T-helper 2 cell treated with Interferon-gamma antibody and Interleukin-4, amounts not matched to agents 5 μg/mL and 100 μg/mL, for 36 hours (primary cell): ENCODE measurements at places on chromosomes 7 and 10.

DNA sequence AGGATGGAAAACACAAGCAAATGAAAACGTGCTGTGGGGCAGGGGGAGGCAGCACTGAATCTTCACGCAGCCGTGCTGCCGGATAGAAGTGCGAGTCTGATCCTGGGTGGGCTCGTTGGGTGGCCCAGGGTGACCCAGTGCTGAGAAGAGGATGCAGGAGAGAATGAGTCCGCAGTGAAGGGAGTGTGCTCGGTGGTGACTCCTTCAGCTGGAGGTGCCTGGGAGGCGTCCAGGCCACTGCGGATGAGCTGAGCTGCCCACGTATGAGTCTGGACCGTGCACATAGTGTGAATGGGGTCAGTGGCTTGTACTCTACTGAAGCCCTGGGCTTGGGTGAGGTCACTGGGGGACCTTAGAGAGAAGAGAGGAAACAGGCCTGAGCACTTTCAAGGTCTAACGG, 190.0 kb upstream of the MGMT start:
- H3K27ac ChIP-seq = no peak overlapping the region
- DNase-seq = no peak
- no peak overlapping the region for H3K4me3 ChIP-seq
- H3K27me3 ChIP-seq = peaks cover 6% of the 10 kb centered on the region
- H3K36me3 ChIP-seq = no peaks in the 10 kb centered on the region

DNA sequence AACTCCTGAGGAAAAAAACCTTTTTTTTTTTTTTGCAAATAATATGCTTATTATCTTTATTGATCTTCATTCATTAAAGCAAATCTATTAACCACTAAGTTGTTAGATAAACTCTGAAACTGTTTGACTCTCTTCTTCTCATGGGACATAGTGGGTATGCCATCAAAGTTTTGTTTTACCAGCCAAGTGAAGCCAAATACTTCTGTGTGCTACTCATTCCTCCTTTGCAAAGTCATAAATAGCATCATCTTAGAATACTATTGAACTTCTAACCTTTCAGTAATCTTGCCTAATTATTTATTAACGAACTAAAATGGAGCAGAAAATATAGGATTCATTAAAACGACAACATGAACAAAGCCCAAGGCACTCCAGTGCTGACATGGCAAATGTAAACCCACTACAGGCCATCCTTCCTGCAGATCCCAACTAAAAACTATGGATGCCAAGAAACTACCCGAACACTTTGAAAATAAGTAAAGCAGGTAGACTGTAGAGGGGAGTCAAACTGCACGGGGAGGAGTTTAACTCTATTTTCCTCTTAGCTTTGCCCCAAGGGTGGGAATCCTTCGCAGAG, 61.2 kb upstream of the ODAD2 start:
- no peak overlapping the region for H3K4me3 ChIP-seq
- DNase-seq = no peak
- no peak overlapping the region for H3K27ac ChIP-seq
- peaks cover 1% of the 10 kb centered on the region for H3K36me3 ChIP-seq
- no peaks in the 10 kb centered on the region for H3K4me1 ChIP-seq
- H3K27me3 ChIP-seq = no peaks in the 10 kb centered on the region

DNA sequence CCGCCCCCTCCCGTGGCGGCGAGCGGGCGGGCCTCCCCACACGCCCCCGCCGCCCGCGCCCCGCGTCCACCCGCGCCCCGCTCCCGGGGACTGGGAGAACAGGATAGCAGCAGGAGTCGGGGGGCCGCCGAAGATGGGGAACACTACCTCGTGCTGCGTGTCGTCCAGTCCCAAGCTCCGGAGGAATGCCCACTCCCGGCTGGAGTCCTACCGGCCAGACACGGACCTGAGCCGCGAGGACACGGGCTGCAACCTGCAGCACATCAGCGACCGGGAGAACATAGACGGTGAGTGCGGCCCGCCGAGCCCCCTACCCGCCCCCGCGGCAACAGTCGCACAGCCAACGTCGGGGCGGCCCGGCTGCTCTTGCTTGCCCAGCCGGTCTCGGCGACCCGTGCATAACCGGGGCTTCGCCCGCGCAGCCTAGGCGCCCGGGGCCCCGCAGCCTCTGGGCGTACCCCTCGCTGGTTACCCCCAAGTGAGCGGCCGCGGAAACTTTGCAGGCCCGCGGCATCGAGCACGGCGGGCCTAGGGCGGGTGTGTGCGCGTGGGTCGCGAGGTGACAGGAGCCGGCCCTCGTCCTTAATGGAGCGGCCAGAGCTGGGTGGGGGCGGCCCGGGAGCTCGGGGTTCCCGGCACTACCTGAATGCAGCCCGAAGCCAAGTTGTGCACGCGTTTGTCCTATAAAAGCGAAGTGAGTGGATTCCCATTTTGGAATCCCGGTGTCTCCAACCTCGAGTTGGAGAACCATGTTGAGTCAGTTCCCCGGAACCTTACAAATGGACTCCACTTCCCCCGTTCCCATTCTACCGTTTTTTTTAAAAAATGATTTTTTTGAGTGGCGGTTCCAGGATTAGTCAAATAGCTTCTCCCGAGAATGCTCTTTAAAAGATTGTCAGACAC, 863 bp downstream of the CCNY start:
- DNase-seq = peak; percentile 40
- peak overlapping the region; percentile 62 for H3K27ac ChIP-seq
- H3K27me3 ChIP-seq = no peaks in the 10 kb centered on the region
- peaks cover 23% of the 10 kb centered on the region for H3K36me3 ChIP-seq
- peaks cover 66% of the 10 kb centered on the region for H3K4me1 ChIP-seq

DNA sequence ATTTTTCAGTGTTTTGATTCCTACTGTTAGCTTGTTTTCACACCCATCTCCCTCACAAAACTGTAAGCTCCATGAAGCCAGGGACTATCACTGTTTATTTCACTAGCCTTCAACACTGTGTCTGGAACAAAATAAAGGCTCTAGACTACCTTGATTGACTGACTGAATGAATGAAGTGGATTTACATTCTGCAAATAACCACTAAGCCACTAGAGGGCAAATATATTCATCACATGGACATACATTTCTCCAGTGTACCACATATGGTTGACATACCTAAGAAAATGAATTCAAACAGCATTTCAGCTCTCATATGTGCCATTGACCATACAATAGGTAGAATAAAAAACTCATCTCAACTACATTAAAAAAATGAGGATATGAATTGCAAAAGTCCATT, 185.9 kb downstream of the RAB11FIP2 start:
- DNase-seq = no peak
- H3K27me3 ChIP-seq = peaks cover 4% of the 10 kb centered on the region

- H3K27ac ChIP-seq = no peak overlapping the region
- H3K36me3 ChIP-seq = no peaks in the 10 kb centered on the region
- DNase-seq = no peak
- H3K27me3 ChIP-seq = peaks cover 7% of the 10 kb centered on the region
Observed at GRCh38 chr10:96225119-96225518, 46.2 kb downstream of the BLNK start.

DNA sequence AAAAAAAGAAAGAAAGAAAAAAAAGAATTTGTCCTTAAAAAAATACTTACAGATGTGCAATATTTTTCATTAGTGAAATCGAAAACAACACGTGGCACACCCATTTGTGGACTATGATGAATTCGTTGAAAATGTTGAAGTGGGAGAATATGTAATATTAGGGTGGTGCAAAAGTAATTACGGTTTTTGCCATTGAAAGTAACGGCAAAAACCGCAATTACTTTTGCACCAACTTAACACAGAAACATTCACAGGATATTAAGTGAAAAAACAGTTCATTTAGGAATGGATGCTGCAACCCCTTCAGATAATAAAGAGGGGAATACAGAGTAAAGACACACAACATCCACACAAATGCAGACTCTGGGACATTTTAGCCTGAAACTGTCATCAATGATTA, 96.0 kb downstream of the CALN1 start:
- no peak overlapping the region for H3K4me3 ChIP-seq
- no peak overlapping the region for H3K27ac ChIP-seq
- no peaks in the 10 kb centered on the region for H3K4me1 ChIP-seq
- H3K36me3 ChIP-seq = no peaks in the 10 kb centered on the region
- no peaks in the 10 kb centered on the region for H3K27me3 ChIP-seq
- DNase-seq = no peak

DNA sequence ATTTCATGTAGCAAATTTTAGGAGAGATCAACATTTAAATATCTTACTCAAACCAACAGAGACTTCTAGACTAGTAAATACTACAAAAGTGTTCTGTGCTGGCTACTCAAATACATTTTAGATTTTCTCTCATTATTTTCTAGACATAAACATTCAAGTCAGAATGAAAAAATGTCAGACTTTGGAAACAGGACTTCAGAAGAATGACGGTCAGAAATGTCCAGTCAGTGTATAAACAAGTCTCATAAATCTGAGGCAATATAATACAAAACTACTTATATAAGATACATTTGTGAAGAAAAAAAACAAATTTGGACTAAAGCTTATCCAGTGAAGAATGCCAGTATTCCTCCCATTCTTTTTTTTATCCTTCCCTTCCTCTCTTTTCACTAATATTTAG, 25.9 kb downstream of the RNLS start:
- no peak for DNase-seq
- peaks cover 4% of the 10 kb centered on the region for H3K4me1 ChIP-seq
- no peak overlapping the region for H3K4me3 ChIP-seq
- H3K36me3 ChIP-seq = no peaks in the 10 kb centered on the region

GRCh38 chr10:46288601-46289206, 1.9 kb downstream of the ANTXRL start:
- no peaks in the 10 kb centered on the region for H3K36me3 ChIP-seq
- no peak overlapping the region for H3K4me3 ChIP-seq
- peaks cover 11% of the 10 kb centered on the region for H3K4me1 ChIP-seq
- H3K27ac ChIP-seq = no peak overlapping the region
- DNase-seq = no peak
- peaks cover 12% of the 10 kb centered on the region for H3K27me3 ChIP-seq

- no peaks in the 10 kb centered on the region for H3K4me1 ChIP-seq
- no peak for DNase-seq
- no peaks in the 10 kb centered on the region for H3K36me3 ChIP-seq
- H3K27ac ChIP-seq = no peak overlapping the region
- no peak overlapping the region for H3K4me3 ChIP-seq
Observed at GRCh38 chr10:56317603-56318002, 43.5 kb downstream of the ZWINT start.
